Activated CD8-positive, alpha-beta memory T cell treated with anti-CD3 and anti-CD28 coated beads for 1 hour (primary cell): ENCODE measurements at places on chromosomes 1 and 21.

DNA sequence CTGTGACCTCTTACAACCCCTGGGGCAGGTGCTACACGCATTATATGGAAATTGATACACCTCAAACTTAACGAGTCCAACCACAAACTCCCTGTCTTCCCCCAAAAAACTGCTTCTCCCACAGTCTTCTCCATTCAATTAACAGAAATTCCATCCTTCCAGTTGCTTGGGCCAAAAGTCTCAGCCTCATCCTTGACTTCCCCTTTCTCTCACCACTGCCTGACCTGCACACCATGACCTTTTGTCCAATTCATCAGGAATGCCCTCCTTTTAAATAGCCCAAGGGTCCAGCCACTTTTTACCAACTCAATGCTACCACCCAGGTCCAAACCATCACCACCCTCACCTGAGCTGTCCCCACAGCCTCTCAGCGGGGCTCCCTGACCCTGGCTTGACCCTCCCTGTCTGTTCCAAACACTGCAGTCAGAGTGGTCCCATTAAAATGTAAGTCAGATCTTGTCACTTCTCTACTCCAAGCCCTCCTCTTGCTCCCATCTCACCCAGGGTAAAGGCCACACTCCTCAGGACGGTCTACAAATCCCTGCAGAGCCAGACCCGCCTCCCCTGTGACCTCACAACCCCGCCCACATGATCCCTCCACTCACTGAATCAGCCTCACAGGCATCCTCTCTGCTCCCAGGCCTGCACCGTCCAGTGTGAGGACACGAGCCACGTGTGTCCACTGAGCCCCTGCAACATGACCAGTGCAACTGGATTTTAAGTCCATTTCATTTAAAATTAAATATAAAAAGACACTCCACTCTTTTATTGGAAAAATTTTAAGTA is 18.5 kb downstream of the KCNN3 start:
- DNase-seq: no peak

DNA sequence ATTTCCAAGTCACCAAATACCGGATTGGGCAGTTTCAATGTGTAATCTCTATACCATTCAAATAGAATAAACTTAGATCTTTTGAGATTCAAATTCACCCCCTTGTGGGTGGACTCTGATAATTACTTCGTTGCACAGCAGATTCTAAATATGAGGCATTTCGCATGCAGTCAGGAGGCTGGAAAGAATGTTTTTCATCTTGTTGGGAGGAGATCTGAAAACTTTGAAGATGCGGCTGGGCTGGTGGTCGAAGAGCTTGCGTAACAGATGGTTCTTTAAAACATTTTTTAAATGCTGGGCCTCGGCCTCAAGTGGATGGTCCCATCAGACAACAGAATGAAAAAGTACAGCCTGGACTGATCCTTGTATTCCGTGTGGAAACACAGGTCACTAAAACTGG is 10.4 kb downstream of the NR5A2 start:
- DNase-seq: no peak

DNA sequence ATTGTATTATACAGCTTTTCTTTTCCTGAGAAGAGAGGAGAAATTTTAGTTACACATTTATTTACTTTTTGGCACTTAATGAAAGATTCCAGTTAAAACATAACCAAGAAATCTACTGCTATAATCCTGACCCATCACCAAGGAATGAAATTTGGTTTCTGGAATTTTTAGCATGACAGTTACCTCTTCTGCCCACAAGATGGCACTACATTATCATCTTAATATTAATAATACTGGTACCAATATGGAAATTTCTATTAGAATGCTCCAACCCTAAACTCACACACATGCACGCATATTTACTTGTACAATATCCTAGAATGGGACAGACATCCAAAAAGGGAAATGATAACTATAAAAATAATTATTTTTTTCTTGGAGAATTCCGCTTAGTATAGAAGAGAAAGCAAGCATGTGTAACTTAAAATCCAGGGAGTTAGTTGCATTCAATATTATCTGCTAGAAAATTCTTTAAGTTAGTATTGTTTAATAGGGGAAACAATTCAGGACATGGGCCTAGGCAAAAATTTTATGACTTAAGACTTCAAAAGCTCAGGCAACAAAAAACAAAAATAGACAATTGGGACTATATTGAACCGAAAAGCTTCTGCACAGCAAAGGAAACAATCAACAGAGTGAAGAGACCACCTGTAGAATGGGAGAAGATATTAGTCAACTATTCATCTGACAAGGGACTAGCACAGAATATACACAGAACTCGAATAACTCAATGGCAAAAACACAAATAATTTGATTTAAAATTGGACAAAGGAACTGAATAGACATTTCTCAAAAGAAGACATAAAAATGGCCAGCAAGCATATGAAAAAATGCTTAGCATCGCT is 37.4 kb downstream of the MAP3K21 start:
- no peak for DNase-seq

GRCh38 chr1:167077128-167077867 is 12.9 kb downstream of the GPA33 start:
- DNase-seq: no peak

- no peak for DNase-seq
Measured at GRCh38 chr1:78843546-78843945, 163.0 kb downstream of the ADGRL4 start.
